ENCODE measurements at places on chromosomes 2 and 18. TPM values are rescaled to one million over a fixed set of nuclear protein-coding genes. Genes with fewer than 3 reads are reported as not detected.
A peak's percentile ranks its signal among the peaks of the same experiment; 100 is the strongest.

GRCh38 chr2:130303169-130303568 is 39.5 kb upstream of the IMP4 start:
- H3K36me3 ChIP-seq, result no peaks in the 10 kb centered on the region
- no peak for DNase-seq
- no peak overlapping the region for H3K4me3 ChIP-seq
- H3K27ac ChIP-seq, result no peak overlapping the region

- H3K36me3 ChIP-seq, result peaks cover 30% of the 10 kb centered on the region
- H3K4me3 ChIP-seq, result no peak overlapping the region
- H3K27ac ChIP-seq, result no peak overlapping the region
- no peak for DNase-seq
These were observed 59.5 kb downstream of the TMEM131 start for GRCh38 chr2:97936199-97936598.

DNA sequence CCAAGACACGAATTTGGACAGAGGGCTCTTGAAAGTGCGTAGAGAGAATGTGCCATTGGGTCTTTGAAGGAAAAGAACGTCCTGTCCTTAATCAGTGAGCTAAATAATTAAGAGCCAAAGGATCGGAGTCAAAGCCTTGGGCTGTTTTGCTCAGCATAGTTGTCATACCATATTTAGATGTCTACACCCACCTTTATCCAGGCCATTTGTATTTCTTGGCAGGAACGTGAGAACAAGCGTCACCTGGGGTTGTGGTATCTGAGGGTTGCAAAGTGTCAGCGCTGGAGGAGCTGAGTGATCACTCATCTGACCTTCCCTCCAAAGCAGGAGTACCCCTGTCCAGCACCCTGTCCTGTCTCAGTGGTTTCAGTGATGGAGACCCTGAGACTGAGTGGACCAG is 4.5 kb downstream of the LPIN1 start:
- H3K4me1 ChIP-seq, result peaks cover 81% of the 10 kb centered on the region
- no peaks in the 10 kb centered on the region for H3K27me3 ChIP-seq
- peak; percentile 45 for DNase-seq

DNA sequence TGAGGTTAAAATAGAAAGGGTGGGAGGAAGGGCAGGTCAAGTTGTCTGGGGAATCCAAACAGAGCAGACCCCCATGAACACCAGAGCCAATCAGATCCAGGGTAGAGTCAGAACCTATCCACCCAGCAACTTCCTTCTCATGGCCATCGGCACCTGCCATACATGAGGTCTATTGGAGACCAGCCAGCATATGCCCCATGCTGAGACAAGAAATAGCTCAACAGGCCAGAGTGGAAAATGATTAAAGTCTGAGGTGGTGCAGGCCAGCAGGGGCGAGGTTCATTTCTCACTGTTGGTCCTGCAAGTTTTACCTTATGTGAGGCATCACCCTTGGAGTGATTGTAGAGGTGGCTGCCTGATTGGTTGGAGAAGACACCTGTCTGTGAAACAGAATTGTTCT is 89.2 kb downstream of the LONRF2 start:
- H3K36me3 ChIP-seq, result no peaks in the 10 kb centered on the region
- H3K27ac ChIP-seq, result no peak overlapping the region
- no peaks in the 10 kb centered on the region for H3K27me3 ChIP-seq

DNA sequence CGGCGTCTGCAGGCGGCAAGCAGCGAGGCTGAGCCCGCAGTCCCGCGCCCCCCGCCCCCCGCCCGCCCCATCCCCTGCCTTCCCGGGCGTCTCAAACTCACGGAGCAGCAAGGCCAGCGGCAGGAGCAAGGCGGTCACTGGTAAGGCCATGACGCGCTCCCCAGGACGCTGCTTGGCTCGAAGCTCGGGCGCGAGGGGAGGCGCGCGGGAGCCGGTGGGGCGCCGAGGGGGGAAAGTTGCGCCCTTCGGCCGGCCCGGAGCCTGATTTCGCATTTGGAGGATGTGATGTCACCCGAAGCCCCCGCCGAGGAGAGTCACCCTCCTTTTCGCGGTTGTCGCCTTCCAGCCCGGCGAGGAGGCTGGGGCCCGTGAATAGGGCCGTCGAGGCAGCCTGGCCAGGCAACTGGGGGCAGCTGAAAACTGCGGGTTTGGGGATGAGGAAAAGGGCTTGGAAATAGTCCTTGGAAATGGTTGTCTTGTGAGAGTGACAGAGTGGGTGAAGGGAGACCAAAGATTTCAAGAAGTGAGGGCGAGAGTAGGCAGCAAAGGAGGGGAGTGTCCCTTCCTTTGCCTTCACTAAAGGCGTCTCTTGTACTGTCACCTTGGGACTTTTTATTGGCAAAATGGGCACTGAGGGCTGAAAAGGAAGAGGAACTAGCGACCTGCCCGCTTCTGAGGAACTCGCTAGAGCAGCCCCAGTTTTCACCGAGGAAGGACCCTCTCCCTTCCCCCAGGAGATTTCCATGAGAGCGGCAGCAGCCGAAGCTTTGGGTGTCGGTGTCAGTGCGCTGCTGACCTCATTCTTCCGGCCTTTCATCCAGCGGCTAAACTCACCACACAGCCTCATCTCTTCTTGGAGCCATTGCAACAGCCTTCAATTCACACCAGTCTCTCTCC is at the start of gene CD8A:
CD8A (minus strand) TSS at position 238 of the 897 bp plus-strand sequence; CDS start at position 150, 88 bp downstream.
- peak within 1 kb of the TSS; percentile 100 for H3K27ac ChIP-seq
- peaks cover 5% of the 10 kb centered on the region for H3K27me3 ChIP-seq
- DNase-seq, result peak; percentile 87
- peaks cover 60% of the 10 kb centered on the region for H3K4me1 ChIP-seq
- H3K4me3 ChIP-seq, result peak within 1 kb of the TSS; percentile 91

DNA sequence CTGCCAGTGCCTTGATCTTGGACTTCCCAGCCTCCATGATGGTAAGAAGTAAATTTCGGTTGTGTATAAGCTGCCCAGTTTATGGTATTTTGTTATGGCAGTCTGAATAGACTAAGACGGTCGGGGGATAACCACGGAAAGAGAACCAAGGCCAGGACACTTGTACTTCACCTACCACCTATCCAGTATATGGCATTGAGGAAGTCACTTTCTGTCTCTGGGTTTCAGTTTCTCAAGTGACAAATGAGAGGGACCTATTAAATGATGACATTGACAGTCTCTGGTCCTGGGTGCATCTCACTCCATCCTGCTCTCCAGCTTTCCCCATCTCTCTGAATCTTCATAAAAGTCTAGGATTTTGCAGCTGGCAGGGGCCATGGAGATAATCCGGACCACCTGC is 183.8 kb upstream of the MSH6 start:
- H3K36me3 ChIP-seq, result no peaks in the 10 kb centered on the region
- DNase-seq, result no peak
- H3K4me1 ChIP-seq, result no peaks in the 10 kb centered on the region

GRCh38 chr18:3585656-3586509 is 135.9 kb downstream of the TGIF1 start:
- H3K4me3 ChIP-seq, result no peak overlapping the region
- H3K36me3 ChIP-seq, result no peaks in the 10 kb centered on the region
- H3K4me1 ChIP-seq, result peaks cover 26% of the 10 kb centered on the region

RIT2 gene
- total RNA-seq, result not detected

DSG2 gene
- total RNA-seq, result 0.70 TPM

- peaks cover 38% of the 10 kb centered on the region for H3K4me1 ChIP-seq
- DNase-seq, result no peak
- H3K4me3 ChIP-seq, result peak overlapping the region; percentile 96
These were observed 1.2 kb downstream of the RMP24 start for GRCh38 chr18:35973650-35974049.

DNA sequence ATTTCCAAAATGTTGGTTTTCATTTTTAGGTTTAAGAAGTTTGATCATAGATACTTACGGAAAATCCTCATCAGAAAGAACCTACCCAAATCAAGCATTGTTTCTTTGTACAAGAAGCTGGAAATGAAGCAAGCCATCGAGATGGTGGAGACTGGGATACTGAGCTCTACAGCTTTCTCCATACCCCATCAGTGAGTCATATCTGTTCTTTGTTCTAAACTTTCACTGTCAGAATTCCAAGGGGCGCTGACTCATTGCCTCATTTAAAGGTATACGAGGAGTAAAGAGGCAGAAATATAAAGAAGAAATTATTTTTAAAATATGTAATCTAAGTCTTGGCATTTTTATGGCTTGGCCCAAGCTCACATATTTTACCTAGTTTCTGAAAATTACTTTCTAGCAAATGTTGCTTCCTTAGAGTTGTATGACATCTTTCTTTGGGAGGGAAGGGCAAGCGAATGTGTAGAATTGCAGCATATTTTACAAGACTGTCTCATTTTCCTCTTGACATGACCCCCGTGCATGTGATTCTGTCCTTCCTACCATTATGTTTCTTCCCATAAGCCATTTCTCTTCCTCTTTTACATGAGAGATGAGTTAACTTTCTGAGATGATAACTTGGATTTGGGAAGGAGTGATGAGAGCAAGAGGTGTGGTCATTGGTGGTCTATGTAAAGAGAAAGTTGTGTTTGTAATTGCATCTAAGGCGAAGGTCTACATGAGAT is 41.2 kb downstream of the SLC9A4 start:
- H3K36me3 ChIP-seq, result peaks cover 3% of the 10 kb centered on the region
- peaks cover 18% of the 10 kb centered on the region for H3K27me3 ChIP-seq
- H3K4me1 ChIP-seq, result peaks cover 15% of the 10 kb centered on the region
- H3K27ac ChIP-seq, result no peak overlapping the region
- no peak overlapping the region for H3K4me3 ChIP-seq
- DNase-seq, result no peak

TMEM247 gene
- not detected for total RNA-seq

DNA sequence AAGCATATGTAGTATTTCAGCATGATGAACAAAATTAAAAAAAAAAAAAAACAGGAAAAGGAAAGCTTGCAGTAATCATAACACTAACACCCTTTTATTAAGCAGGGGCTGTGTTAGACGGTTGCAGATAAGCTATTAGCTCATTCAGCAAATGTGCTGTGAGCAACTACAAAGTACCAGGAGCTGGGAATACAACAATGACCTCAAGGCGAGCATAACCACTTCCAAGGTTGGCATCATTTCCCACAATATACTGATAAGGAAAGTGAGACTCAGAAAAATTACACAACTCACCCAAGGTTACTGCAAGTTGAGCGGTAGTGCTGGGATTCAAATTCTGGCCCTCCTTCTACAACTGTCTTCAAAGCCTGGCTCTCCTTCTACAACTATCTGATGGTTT is 38.2 kb upstream of the ACTR3 start:
- peaks cover 8% of the 10 kb centered on the region for H3K4me1 ChIP-seq
- H3K27me3 ChIP-seq, result no peaks in the 10 kb centered on the region
- no peak overlapping the region for H3K27ac ChIP-seq
- peaks cover 4% of the 10 kb centered on the region for H3K36me3 ChIP-seq

GRCh38 chr2:61727746-61728145 is 126.1 kb downstream of the FAM161A start:
- H3K4me1 ChIP-seq, result peaks cover 7% of the 10 kb centered on the region
- peaks cover 4% of the 10 kb centered on the region for H3K27me3 ChIP-seq
- H3K27ac ChIP-seq, result no peak overlapping the region
- no peak for DNase-seq
- H3K36me3 ChIP-seq, result no peaks in the 10 kb centered on the region

All from activated naive CD8-positive, alpha-beta T cell treated with anti-CD3 and anti-CD28 coated beads for 36 hours (primary cell).